ENCODE measurements at places on chromosomes 5 and 9.

- peak; percentile 69 for DNase-seq
Measured at GRCh38 chr5:153782589-153783361, 255.9 kb downstream of the FAM114A2 start.

- DNase-seq, result peak; percentile 89
Measured at GRCh38 chr9:22446589-22446949, at the start of gene DMRTA1. DMRTA1 (plus strand) TSS chr9:22446824; CDS start chr9:22447066, 242 bp downstream.

- DNase-seq, result no peak
Measured at GRCh38 chr5:164487939-164488338, 982.5 kb downstream of the MAT2B start.

- no peak for DNase-seq
Measured at GRCh38 chr5:87936667-87937066, 332.0 kb downstream of the TMEM161B start.

GRCh38 chr5:17339841-17340240, 122.4 kb downstream of the BASP1 start:
- peak; percentile 68 for DNase-seq

GRCh38 chr5:121783700-121784099, 68.0 kb upstream of the FTMT start:
- no peak for DNase-seq

GRCh38 chr5:163861670-163862069, 356.3 kb downstream of the MAT2B start:
- no peak for DNase-seq

DNA sequence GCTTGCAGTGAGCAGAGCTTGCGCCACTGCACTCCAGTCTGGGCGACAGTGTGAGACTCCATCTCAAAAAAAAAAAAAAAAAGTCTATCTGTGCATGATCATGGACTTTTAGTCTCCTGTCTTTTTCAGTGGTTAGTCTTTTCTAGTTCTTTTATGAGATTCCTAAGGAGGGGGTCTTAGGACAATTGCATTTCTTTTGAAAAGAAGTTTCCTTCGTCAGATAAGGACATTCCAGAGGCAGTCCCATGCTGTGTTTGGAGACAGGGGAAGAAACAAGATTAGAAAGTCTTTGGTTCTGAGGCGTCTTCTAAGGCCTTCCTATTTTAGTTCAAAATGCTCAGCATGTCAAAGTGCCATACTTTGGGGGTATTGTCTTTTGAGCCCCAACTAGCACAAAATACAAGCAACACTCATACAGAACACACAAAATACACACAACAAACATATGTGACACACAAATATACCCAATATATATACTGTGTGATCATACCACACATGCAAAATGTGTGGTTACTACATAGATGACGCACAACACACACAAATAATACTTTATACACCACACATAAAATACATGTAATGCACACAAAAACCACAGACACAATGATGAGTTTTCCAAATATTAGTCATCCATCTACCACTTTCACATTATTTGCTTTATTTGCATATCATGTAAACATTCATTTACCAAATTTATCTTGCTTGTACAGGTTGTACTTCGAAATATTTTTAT, 394.5 kb downstream of the SPATA31D1 start:
- no peak for DNase-seq

DNA sequence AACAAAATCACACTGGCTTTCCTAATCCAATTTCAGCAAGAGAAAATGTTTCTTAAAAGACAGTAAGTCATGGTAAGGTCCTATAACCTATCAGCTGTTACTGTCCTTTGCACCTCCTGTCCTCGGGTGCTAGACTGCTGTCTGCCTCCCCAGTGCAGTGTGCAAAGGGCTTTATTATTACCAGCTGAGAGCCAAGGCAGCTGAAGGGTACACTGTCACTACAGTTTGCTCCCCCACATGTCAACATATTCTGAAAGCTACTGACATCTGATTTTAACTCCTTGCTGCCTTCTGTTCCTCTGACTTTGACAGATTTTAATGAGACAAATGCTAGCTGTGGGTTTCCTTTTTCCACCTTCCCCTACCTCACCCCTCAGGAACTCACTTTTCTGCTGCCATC, 389.4 kb upstream of the SLC24A2 start:
- DNase-seq, result no peak

- no peak for DNase-seq
Measured at GRCh38 chr5:56963246-56963645, 11.3 kb upstream of the MIER3 start.

- no peak for DNase-seq
Measured at GRCh38 chr5:80093796-80094195, 58.6 kb downstream of the THBS4 start.

GRCh38 chr9:98075332-98075805, 18.8 kb downstream of the NANS start:
- peak; percentile 75 for DNase-seq

DNA sequence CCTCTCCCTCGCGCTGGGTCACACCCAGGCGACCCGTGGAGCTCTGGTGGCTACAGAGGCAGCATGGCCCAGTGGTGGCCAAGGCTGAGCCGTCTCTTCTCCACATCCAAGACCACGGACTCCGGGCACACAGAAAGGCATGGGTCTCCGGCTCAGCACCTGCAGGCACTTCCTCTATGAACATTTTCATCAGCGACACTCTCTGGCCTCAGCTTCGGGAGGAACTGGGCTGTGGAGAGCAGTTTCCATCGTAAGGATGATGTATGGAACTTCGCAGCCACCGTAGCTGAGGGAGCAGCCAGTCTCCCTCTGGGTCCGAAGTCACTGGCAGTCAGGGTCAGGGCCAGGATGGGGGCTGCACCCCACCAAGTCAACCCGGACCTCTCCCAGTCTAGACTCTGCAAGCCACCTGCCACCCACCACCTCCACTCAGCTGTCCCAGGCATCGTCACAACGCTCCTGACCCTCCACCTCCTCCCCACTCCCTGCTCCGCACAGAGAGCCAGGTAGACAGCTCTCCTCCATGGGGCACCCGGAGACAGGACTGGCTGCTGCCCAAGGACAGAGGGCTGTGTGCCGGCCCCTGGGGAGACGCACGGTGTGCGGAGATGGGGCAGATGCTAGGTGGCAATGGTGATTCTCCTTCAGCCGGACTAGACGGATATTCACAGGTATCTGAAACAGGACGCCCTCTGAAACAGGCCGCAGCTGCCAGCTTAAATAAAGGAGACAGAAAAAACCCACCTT, 9.7 kb downstream of the QSOX2 start:
- DNase-seq, result no peak

GRCh38 chr5:111635916-111636570, 121.0 kb downstream of the NREP start:
- DNase-seq, result no peak

DNA sequence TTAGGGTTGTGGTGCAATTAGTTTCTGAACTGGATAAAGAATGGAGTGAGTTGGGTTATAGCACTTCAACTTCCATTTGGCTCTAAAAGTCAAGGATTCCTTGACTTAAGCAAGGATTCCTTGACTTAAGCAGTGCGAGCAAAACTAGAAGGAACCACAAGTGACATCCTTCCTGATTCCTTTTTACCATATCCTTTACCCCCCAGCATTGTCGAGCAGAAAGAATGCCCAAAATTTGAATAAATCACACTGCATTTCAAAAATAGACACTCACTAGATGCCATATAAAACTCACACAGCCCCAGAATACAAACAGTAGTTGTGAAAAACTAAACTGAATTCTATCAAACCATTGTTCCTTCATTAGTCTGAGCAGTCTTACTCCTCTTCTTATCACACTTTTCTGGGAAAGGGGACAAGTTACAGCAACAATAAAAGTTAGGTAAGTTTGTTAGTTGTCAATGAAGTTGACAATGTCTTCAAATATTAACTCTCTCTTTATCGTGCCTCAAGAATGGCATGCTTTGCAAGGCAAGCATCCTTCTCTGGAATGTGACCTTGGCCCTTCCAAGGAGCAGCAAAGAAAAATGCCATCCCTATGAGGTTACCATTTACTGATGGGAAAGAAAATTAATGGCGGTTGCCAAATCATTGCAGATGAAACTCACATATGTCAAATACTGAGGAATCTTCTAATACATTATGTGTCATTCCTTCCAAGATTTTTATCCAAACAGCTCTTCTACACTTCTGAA, 273.3 kb upstream of the ANKRD55 start:
- no peak for DNase-seq

DNA sequence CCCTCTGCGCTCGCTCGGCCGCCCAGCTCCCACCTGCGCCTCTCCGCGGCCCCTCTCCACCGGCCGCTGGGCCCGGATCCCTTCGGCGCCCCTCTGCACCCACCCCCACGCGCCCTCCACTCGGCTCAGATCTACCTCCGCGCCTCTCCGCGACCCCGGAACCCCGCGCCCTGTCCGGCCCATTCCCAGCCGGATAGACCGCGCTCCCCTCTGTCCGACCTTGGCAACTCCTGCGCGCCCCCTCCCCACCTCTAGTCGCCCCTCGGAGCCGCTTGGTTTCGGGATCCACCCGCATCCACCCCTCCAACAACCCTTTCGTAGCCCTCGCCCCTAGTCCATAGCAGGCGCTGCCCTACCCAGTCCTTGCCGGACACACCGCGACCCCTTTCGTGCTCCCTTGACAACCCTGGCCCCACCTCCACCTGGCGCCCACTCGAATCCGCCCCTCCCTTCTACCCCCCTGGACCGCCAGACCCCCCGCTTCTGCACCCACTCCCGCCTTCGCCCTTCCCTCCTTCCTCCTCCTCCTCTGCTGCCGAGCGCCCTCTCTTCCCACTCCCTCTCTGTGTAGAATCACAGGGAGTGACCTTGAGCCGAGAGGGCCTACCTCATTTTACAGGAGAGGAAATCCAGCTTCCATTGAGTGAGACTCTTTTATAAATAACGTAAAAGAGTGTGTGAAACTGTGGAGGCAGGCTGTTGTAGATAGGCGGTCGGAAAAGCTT, 525 bp upstream of the AK3 start:
- DNase-seq, result peak; percentile 41

DNA sequence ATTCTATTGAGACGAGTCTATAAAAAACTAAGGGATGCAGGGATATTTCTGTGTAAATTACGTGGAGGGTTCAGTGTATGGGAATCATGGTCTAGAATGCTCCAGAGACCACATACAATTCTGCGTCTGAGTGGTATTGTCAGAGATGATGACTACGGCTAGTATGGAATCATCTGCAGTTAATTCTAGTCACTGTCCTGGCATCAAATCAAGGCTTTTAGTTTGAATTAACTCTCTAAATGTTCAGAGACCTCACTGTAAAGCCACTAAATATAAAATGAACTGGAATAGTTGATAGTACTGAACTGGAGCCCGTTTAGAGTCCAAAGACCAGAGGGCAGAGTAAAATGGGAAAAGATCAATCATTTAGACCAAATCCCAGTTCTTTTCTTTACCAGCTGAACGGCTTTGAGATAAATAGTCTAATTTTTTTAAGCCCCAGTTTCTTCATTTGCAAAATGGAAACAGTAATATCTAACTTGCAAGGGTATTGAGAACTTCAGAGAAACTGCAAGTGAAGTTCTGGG, 599.8 kb downstream of the EBF1 start:
- no peak for DNase-seq

- peak; percentile 61 for DNase-seq
Measured at GRCh38 chr5:52893105-52893504, 96.0 kb upstream of the ITGA2 start.

- DNase-seq, result no peak
Measured at GRCh38 chr5:154652746-154653417, 102.3 kb upstream of the LARP1 start.

DNA sequence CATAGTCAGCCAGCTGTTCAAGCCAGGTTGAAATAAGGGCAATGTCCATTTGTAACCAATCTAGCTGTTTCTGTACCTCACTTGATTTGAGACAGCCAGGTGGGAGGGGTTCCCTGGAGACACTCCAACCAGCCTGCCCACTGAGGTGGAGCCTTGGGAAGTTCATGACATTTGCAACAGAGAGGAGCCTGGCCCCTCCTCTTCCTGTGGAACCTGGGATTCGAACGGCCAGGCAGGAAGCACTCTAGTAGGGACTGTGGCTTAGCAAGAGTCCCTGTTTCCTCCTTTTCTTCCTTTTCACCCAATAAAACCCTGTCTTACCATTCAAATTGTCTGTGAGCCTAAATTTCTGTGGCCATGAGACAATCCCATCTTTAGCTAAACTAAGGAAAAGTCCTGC, 312.3 kb upstream of the NMUR2 start:
- no peak for DNase-seq

DNA sequence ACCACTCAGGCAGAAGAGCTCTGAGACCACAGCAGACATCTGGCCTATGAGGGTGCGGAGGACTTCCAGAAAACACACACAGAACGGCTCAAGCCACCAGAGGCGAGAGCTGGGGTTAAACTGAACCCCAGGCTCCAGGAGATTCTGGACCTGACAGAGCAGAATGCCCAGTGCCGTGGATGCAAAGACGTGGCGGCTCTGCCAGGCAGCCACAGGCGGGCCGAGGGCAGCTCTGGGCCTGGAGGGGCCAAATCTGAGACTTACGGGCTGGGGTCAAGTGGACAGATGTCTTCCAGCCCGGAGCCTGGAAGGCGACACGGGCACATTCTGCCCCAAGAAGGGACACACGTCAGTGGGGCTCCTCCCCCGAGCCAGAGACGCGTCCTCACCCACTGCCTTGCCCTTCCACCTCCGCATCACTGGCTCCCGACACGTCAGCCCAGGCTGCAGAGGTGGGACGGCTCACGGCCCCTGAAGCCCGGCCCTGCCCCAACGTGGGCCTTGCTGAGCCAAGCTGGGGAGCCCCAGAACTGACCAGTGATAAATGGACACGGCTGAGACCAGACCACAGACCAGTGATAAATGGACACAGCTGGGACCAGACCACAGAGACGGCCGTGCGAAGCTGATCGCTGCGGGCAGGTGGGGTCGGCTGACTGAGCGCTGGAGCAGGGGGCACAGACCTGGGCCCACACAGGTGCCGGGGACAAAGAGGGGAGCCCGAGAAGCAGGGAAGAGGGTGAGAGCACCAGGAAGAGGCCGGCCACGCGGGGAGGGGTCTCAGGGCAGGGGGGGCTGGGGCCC, 40.9 kb upstream of the NSMF start:
- no peak for DNase-seq

DNA sequence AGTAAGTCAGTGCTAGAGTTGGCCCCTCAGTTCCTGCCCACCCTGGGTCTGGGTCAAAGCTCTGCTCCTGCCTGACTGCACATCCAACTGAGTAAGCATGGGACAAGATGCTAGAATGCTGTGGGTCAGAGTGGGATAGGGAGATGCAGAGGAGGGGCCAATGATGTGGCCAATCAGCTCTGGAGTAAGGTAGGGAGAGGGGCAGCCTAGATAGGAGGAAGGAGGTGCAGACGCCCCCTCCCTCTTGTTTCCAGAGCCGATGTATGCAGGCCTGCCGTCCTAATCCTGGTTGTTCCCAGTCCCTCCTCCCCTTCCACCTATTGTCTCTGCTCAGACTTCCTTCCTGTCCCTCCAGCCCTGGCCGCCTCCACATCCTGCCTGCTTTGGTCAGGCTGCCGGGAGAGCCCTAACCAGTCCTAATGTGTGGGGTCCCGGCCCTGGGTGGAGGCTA, 1.3 kb downstream of the ARAP3 start:
- peak; percentile 42 for DNase-seq
